ENCODE measurements at places on chromosomes 2 and 18.
A peak's percentile ranks its signal among the peaks of the same experiment; 100 is the strongest.

DNA sequence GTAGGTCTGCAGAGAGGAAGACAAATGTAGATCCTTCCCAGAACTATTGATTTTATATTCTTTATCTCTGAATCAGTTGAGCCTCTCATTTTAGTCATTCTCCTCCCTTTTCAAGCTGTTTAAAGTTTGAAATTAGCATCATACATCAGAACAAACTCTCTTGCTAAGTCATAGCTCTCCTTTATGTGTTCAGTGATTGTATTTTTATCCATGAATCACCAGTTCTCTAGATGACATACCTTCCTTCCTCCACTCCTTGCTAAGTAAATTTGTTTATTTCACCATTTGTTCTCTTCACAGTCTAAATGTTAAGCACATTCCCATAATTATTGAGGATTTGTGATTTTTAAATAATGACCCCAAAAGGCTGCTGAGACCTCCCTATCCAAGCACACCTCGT is 63.5 kb upstream of the RAPGEF4 start:
- DNase-seq = no peak

DNA sequence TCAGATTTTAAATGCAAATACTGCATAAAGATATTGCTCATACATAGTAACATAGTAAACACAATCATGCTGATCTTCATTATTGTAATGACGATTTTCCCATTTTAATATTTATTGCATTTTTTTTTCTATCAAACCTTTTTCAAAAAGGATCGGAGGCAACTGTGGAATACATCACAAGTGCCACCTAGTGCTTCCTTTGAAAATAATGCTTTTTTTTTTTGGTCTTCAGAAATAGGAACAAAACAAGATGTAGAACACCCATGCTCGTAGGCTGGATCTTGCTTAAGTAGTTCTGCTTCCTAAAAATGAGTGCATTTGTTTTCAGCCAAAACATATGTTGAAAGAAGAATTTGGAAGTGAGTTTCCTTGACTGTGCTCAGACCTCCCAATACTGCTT is 35.7 kb upstream of the GPR155 start:
- DNase-seq = peak; percentile 62

GRCh38 chr2:102498414-102498813 is 25.4 kb downstream of the SLC9A4 start:
- no peak for DNase-seq

DNA sequence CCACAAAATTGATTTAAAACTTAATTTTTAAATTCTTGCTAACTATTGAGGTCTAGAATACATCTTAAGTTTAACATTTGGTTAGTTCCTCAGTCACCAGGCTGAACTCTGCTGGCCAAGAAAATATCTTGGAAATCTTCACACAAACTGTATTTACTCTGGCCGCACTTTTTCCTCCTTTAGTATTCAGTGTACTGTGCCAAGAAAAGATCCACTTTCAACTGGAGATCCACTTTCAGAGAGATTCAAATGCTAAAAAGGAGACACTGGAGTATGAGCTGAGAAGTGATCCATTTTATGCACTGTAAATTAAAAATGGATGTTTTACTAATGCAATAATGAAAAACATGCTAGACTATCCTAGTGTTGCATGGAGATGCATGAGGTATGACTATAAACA is 98.1 kb downstream of the ANTXR1 start:
- no peak for DNase-seq

GRCh38 chr18:70132999-70133398 is 72.5 kb downstream of the RTTN start:
- DNase-seq = no peak

DNA sequence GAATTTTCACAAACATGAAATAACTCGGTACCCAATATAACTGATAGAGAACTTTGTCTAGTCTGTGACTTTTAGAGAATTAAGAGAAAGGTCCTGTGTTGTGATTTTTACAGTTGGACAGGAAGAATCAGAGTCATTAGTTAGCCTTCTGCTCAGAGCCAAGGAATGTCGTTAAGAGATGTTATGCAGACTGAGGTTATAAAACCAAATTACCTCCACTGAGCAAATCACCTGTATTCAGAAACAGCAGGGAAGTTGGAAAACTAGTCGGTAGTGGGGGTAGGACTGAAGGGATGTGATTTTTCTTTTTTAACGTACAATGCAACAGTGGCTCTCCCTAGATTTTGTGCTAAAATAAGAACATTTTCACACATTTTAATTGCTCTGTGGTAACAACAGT is 18.5 kb downstream of the TANK start:
- DNase-seq = no peak
